ENCODE measurements at places on chromosomes 1 and 21. TPM values are rescaled to one million over a fixed set of nuclear protein-coding genes. Genes with fewer than 3 reads are reported as not detected.

Gene SLAMF9
- not detected for total RNA-seq

Gene ZSCAN20
- 6.8 TPM for total RNA-seq

DNA sequence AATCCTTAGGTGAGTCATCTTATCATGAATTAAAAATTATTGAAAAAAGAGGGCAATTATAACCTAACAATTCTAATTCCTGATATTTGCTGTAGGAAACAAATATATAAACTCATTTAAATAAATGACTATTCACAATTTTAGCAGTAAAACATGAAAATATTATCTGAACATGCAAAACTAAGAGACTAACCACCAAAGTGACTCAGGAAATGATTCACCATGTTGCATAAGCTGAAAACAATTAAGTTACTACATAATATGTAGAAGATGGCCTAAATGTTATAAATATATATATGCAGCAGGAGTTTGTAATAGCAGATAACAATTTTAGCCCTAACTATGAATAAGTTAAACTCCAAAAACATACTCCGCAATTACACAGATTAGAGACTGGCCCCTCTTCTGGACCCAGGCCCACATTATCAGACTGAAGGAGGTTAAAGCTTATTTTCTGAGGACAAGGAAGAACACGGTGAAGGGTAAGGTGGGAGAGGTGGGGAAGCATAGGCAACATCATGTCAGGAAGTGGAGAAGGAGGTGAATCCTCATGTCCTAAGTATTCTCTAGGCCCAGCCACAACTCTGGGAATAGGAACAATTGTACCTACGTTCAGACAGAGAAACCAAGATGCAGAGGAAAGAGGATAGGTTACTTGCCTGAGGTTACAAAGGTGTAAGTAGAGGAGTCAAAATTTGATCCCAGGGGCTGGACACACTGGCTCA is 15.6 kb upstream of the AIM2 start:
- no peaks in the 10 kb centered on the region for H3K4me1 ChIP-seq
- H3K27ac ChIP-seq = no peak overlapping the region
- H3K27me3 ChIP-seq = no peaks in the 10 kb centered on the region
- no peak overlapping the region for H3K4me3 ChIP-seq

DNA sequence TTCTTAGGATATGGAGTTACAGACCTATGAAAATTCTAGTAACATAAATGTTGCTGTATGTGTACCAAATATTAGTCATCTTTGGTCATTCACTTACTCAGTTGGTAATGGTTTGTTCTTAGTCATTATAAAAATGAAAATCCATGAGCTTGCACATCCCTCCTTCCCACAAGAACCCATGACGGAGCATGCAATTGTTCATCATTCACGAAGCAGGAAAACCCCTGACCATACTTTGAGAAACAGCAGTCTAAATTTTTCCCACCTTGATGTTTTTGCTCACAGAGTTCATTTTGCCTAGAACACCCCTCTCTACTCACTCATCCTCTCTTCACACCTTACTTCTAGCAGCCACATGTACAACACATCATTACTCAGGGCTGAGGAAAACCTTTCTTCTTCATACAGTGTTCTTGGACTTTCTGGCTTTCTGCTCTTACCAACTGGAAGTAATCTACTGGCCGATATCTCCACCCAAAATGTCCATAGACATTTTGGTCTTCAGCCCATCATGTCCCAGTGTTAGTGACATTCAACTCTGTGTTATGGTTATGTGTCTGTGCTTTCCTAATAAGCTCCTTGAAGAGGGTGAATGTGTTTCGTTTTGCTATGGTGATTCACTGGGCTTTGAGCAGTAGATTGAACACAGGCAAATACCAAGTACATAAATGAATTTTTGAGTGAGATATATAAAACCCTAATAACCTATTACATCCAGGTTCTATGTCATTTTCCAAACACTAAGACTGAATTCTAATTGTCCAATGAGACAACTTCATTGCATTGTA is 189.9 kb downstream of the ZC3H11B start:
- no peak for DNase-seq
- no peaks in the 10 kb centered on the region for H3K27me3 ChIP-seq
- H3K4me1 ChIP-seq = no peaks in the 10 kb centered on the region
- no peaks in the 10 kb centered on the region for H3K36me3 ChIP-seq
- no peak overlapping the region for H3K27ac ChIP-seq

DNA sequence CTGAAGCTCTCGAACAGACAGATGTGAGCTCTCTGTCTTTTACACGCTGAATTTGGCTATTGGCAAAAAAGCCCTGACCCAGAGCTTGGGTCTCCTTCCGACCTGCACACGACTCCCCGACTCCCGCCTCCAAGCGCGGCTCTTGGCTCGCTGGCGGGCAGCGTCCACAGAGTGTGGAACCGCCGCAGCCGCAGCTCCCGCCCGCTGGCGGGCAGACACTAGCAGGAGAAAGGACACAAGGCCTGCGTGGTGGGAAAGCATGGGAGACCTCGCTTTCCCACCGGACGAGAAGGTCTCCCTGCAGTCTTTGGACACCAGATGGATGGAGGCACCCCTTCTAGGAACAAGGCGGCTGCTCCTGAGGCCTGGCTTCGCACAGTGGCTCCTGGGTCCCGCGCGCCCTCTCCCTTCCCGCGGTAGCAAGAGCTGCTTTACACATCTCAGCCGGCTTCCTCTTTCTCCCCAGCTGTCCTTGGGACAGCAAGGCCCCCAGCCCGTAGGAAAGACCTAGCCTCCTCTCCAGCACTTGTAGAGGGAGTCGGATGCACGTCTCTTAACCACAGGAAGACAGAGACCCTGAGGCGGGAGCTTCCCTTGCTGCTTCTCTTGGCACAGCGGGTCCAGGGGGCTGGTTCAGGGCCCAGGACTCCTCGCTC is 92.1 kb downstream of the PRKAB2 start:
- DNase-seq = no peak
- H3K36me3 ChIP-seq = no peaks in the 10 kb centered on the region
- H3K27me3 ChIP-seq = peaks cover 9% of the 10 kb centered on the region
- no peaks in the 10 kb centered on the region for H3K4me1 ChIP-seq
- H3K4me3 ChIP-seq = no peak overlapping the region
- no peak overlapping the region for H3K27ac ChIP-seq

- H3K27ac ChIP-seq = peak overlapping the region; percentile 92
- H3K4me1 ChIP-seq = peaks cover 37% of the 10 kb centered on the region
- no peaks in the 10 kb centered on the region for H3K27me3 ChIP-seq
- no peak overlapping the region for H3K4me3 ChIP-seq
Observed at GRCh38 chr1:31509124-31510072, 66.9 kb upstream of the TINAGL1 start.

Gene CD48
- total RNA-seq = 0.30 TPM

Gene FAM131C
- total RNA-seq = 3.5 TPM

GRCh38 chr1:16162163-16162822 is 6.4 kb upstream of the EPHA2 start:
- peaks cover 9% of the 10 kb centered on the region for H3K4me1 ChIP-seq
- H3K27ac ChIP-seq = no peak overlapping the region
- H3K36me3 ChIP-seq = no peaks in the 10 kb centered on the region
- no peaks in the 10 kb centered on the region for H3K27me3 ChIP-seq
- DNase-seq = peak; percentile 58

DNA sequence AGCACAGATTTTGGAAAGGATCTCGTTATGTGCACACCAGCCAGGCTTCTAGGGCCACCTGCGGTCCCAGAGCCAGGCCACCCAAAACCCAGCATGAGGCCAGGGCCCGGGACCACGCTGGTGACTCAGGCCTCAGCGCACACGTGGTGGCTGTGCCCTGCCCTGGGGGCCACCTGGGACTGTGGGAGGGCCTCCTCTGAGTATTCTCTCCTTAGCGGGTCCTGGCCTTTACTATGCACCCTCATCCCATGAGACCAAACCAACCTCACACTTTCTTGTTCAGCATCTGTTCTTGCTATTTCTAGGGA is 9.9 kb downstream of the WNT9A start:
- no peaks in the 10 kb centered on the region for H3K27me3 ChIP-seq

Gene S100A12
- not detected for total RNA-seq

Gene WNT3A
- total RNA-seq = 0.03 TPM

DNA sequence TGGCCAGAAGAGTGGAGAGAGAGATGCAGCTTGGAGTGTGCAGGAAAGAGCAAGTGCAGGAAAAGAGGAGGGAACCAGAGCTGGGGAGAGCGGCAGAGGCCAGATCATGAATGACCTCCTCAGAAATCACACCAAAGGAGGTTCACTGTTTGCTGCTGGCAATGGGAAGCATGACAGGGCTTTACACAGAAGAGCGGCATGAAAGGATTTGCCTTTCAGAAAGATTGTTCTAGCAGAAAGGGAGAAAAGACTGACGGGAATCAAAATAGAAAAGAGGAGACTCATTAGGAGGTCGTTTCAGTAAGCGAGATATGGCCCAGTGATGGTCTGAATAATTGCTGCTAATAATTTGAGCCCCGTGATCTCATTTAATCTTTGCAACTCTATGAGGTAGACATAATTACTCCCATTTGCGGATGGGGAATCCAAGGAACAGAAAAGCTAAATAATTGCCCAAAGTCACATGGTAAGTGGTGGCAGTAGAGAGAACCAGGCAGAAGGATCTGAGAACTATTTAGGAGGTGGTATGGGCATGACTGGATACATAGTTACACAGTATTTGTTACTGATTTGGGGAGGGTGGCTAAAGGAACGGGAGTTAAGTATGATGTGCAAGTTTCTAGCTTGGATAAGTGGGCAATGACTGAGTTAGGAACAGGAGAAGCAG is 12.5 kb upstream of the HNRNPR start:
- no peak overlapping the region for H3K27ac ChIP-seq
- no peak overlapping the region for H3K4me3 ChIP-seq
- H3K36me3 ChIP-seq = peaks cover 19% of the 10 kb centered on the region
- H3K27me3 ChIP-seq = no peaks in the 10 kb centered on the region

DNA sequence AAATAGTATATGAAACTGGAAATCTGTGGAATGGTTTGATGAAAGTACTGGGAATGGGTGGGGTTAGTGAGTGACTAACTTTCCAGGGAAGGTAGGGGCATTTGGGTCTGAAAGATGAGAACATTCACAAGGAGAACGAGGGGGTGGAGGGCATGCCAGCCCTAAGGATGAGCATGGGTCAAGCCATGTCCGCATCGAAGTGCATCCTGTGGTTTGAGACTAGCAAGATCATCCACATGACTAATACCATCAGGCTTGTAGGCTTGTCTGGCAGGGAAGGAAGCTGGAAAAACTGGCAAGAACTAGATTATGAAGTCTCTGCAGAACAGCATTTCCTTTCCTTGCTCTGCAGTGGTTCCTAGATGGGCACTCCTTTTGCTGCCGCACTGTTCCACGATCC is 70.4 kb upstream of the UBE2U start:
- no peak overlapping the region for H3K4me3 ChIP-seq
- no peaks in the 10 kb centered on the region for H3K36me3 ChIP-seq
- peaks cover 9% of the 10 kb centered on the region for H3K4me1 ChIP-seq
- peak; percentile 19 for DNase-seq
- no peak overlapping the region for H3K27ac ChIP-seq
- no peaks in the 10 kb centered on the region for H3K27me3 ChIP-seq

Data from hepatocyte (in vitro differentiated cells).